Myocyte (in vitro differentiated cells): ENCODE measurements at places on chromosomes 7 and 10.

DNA sequence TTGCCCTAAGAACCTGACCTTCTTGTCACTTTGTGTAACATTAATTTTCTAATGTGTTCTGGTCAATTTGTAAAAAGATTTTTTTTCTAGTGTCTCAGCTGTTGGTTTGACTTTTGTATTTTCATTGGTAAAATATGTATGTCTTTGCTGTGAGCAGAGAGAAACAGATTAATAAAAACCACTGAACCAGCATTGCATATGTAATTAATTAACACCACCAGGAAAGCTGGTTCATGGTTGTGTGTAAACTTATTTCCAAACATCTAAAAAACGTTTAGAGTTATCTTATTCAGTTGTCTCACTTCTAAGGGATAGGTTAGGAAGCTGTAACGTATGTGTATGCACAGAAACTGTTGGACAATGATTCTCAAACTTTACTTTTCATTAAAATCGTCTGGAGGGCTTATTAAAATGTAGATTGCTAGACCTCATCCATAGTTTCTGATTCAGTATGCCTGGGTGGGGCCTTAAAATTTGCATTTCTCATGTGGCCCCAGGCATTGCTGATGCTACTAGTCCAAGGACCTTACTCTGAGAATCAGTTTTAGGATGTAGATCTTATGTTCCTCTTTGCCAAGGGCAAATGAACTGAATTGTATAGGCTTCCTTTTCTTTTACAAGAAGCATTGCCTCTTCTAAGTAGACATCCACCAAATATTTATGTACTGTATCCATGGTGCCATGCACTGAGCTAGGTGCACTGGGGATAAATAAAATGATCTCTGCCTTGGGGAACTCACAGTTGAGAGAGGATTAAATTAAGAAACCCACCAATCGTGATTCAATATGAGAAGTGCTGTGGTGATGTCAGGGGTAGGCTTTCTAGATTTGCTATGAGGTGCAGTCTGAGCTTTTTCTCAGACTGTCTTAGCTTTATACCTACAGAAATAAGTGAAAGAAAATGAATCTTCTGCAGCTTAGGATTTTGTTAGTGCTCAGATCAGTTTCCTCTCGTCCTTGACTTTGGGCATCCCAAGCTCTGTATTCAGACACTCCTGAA is 98.7 kb downstream of the AUTS2 start:
- no peak for DNase-seq

- no peak for DNase-seq
These were observed 62.9 kb downstream of the CCSER2 start for GRCh38 chr10:84391326-84391725.

DNA sequence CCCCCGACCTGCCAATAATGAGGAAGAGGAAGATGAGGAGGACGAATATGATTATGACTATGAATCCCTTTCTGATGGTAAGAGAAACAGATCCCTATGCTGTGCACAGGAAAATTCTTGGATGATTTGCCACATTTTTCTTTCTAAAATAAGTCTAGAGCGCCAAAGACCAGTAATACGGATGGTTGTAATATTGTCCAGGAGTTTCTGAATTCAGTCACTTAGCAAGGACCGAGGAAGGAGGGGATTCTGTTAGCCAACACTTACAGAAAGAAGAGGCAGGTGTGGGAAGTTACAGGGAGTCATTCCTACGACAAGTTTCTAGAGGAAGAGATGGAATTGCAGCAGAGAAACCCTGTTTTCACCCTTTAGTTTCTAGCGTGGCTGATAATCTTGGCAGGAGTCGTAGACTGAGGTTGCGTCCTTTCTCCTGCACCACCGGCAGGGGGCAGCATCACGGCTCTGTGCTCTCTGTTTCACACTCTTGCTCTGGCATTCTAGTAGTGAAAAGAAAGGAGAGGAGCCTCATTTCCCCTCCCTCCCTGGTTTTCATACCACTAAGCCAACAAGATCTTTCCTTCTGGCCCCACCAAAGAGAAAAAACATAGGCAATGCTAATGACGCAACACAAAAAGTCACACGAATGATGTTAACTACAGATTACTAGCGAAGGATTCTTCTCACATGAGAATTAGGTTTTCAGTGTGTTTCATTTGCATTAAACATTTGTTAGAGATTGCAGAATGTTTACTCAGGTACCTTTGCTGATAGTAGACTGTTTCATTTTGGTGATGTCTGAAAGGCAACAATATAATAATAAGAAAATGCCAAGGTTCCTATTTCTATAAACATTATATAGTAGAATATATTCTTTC is 82.7 kb downstream of the NOC3L start:
- DNase-seq = peak; percentile 66

- peak; percentile 28 for DNase-seq
These were observed 56.8 kb downstream of the PARP12 start for GRCh38 chr7:140005754-140006503.

GRCh38 chr7:97873606-97874005 is 1.4 kb upstream of the ASNS start:
- no peak for DNase-seq

- DNase-seq = no peak
These were observed 74.3 kb downstream of the GLI3 start for GRCh38 chr7:42162560-42163325.

DNA sequence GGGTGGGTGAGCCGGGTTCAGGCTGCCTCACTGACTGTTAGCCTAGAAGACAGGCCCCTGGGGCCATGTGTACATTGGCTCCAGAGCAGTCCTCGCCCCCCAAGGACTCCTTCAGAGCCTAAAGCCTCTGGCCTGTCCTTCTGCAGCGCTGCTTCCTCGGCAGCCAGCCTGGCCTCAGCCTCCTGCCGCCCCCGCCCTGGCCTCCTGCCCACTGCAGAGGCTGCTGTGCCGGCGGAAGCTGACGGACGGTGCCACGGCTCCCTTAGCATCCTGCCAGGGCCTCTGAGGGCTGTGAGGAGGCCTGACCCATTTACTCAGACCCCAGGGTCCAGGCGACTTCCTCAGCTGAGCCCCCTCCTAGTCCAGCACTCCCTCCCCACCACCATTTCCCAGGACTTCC is 4.9 kb downstream of the SRRM3 start:
- DNase-seq = peak; percentile 13

DNA sequence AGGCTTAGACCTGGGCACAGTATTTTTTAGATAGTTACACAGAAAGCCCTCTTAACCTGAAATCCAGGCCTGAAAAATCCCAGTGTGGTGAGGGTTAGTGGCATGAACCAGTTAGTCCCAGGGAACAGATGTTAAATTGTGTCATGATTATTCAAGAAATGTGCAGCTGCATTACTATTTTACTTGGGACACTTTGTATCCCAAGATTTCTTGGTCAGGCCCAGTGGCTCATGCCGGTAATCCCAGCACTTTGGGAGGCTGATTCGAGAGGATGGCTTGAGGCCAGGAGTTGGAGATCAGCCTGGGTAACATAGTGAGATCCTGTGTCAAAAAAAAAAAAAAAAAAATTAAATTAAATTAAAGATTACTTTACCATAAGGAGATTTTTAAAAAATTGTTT is 36.0 kb upstream of the OTUD1 start:
- DNase-seq = peak; percentile 78

DNA sequence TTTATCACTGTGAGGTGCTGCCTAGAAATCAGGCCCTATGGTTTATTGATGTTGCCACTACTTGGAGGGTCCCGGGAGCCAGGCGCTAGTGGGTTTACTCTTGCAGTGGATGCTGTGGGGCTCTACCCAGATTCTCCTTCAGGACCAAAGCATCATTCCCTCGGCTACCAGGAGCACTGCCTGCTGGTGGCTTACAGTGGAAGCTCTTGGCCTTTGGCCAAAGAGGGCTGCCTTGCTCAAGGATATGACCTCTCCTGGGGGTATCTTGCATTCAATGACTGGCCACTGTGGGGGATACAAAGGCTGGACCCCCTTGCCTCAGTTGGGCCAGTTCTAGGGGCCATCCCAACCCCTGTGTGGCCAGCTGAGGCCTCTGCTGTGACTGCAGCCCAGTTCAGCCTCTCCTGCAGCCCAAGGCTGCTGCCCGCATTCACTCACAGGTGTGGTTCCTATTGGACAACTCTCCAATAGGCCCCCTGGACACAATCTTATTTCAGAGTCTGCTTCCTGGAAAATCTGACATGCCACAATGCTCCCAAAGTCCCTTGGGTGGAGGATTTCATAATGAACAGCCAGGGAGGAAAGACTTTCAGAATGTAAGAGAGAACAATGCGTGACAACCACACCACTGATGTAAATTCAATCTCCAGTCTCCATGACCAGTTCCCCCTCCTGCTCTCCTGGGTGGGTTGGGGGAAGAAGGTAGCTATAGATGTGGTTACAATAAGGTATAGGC is 196.3 kb downstream of the SNX10 start:
- no peak for DNase-seq

- DNase-seq = no peak
These were observed 104.4 kb upstream of the ZMIZ1 start for GRCh38 chr10:78964274-78964951.

DNA sequence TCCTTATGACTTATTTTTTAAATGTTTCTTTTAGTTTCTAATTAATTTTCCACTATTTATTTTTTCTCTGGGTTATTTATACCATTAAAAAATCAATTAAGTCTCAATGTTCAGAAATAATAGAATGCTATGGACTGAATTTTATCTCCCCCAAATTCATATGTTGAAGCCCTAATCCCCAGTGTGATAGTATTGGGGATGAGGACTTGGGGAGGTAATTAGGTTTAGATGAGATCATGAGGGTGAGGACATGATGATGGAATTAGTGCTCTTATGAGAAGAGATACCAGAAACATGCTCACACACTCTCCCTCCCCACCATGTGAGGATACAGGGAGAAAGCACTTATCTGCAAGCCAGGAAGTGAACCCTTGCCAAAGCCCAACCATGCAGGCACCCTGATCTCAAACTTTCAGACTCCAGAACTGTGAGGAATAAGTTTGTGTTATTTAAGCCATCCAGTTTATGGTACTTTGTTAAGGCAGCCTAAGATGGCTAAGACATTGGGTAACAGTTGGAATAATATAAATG is 202.6 kb downstream of the MDFIC start:
- no peak for DNase-seq

GRCh38 chr7:25756601-25757000 is 395.4 kb upstream of the NFE2L3 start:
- peak; percentile 12 for DNase-seq

DNA sequence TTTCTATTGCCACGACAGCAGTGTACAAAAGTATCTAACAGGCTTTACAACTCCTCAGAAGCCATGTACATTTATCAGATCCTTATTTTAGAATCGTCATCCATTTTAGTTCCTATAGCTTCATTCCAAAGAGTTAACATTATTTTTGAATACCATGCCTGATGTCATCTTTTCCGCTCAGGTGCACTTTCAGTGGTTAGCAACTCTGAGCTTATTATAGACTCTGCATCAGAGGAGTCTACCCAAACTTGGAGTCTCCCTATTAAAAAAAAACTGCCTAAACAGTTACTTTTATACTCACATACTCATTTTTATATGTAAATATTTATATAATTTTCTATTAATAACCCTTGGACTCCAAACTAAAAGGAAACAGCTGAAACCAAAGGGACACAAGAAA is 31.6 kb upstream of the PRSS37 start:
- no peak for DNase-seq
